ENCODE measurements at places on chromosomes 16 and 17. TPM values are rescaled to one million over a fixed set of nuclear protein-coding genes. Genes with fewer than 3 reads are reported as not detected.

GRCh38 chr16:63690961-63691360, 1430.9 kb downstream of the CDH11 start:
- H3K4me1 ChIP-seq: no peaks in the 10 kb centered on the region
- H3K27ac ChIP-seq: no peak overlapping the region

- no peak overlapping the region for H3K27ac ChIP-seq
- no peaks in the 10 kb centered on the region for H3K36me3 ChIP-seq
- no peaks in the 10 kb centered on the region for H3K4me1 ChIP-seq
- H3K4me3 ChIP-seq: no peak overlapping the region
Measured at GRCh38 chr17:5817475-5818395, 233.4 kb upstream of the NLRP1 start.

GRCh38 chr17:74712756-74713155, at the start of gene CD300LF:
CD300LF (minus strand) TSS chr17:74712923; CDS start chr17:74712866, 57 bp downstream.
- no peaks in the 10 kb centered on the region for H3K36me3 ChIP-seq
- no peak for DNase-seq
- peaks cover 4% of the 10 kb centered on the region for H3K27me3 ChIP-seq
- peaks cover 12% of the 10 kb centered on the region for H3K4me1 ChIP-seq
- peak within 1 kb of the TSS; percentile 32 for H3K4me3 ChIP-seq
- H3K27ac ChIP-seq: no peak within 1 kb of the TSS

DNA sequence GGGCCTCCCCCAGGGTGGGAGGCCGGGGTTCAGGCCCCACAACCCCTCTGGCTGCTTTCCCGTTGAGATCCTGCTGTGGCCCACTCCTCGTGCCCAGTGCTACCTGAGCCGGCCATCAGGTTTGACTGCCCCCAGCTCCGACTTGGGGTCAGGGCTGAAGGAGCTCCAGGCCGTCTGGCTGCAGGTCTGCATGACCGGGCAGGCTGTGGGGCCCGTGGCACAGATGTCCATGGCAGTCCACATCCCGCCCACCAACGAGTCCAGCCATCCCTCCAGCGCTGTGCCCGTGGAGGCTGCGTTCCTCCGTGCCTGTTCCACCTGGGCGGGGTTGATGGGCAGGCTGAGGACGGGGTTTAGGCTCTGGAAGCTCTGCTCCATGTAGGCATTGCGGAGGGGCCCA, 362.2 kb downstream of the XYLT1 start:
- H3K27me3 ChIP-seq: no peaks in the 10 kb centered on the region
- H3K4me1 ChIP-seq: peaks cover 10% of the 10 kb centered on the region
- H3K36me3 ChIP-seq: peaks cover 9% of the 10 kb centered on the region
- no peak overlapping the region for H3K4me3 ChIP-seq
- DNase-seq: no peak
- no peak overlapping the region for H3K27ac ChIP-seq

GRCh38 chr17:63681530-63681929, 18.4 kb downstream of the LIMD2 start:
- no peak overlapping the region for H3K4me3 ChIP-seq
- no peaks in the 10 kb centered on the region for H3K27me3 ChIP-seq
- no peak overlapping the region for H3K27ac ChIP-seq
- DNase-seq: no peak

GRCh38 chr16:76964464-76965154, 226.4 kb upstream of the MON1B start:
- no peak overlapping the region for H3K4me3 ChIP-seq
- DNase-seq: no peak
- H3K27me3 ChIP-seq: no peaks in the 10 kb centered on the region
- H3K36me3 ChIP-seq: no peaks in the 10 kb centered on the region
- no peaks in the 10 kb centered on the region for H3K4me1 ChIP-seq

DNA sequence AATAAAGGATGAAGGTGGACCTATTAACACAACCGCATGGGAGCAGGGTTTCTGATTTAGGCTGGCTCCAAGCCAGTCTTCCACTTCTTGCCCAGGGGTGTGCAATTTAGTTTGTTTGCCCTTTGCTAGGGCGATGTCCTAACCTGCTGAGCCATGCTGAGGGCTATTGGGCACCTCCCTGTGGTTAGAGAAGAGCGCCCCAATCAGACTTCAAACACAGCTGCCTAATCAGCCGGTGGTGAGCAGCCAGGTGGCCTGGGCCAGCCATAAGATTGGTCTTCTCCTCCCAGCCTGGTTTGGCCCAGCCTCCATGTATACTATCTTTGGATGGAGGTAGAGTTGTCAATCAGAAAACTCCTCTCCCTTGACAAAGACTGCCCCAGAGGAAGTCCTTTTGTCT, 15.7 kb downstream of the TMEM94 start:
- no peak for DNase-seq
- no peak overlapping the region for H3K27ac ChIP-seq
- H3K4me3 ChIP-seq: no peak overlapping the region
- peaks cover 31% of the 10 kb centered on the region for H3K36me3 ChIP-seq
- no peaks in the 10 kb centered on the region for H3K27me3 ChIP-seq

- H3K27me3 ChIP-seq: no peaks in the 10 kb centered on the region
- no peak overlapping the region for H3K27ac ChIP-seq
- H3K4me3 ChIP-seq: no peak overlapping the region
Measured at GRCh38 chr17:42411361-42411760, 11.7 kb downstream of the CAVIN1 start.

DNA sequence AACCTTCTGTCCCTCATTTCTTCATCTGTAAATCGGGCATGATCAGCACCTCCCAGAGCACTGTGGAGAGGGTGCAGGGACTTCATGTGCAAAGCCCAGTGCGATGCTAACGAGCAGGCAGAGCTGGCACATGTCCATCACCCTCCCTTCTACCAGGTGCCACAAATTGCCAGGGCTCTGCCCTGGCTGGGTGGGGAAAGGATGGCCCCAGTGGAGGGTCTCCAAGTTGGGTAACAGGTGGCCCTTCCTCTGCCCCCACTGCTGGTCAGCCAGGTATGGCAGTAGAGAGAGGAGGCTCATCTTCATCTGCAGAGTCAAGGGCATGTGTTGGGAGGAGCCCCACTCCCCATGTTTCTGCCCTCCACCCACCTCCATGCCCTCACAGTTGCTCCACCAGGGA, 61.5 kb upstream of the CDH5 start:
- H3K4me3 ChIP-seq: no peak overlapping the region
- no peak overlapping the region for H3K27ac ChIP-seq
- DNase-seq: no peak
- no peaks in the 10 kb centered on the region for H3K36me3 ChIP-seq
- no peaks in the 10 kb centered on the region for H3K27me3 ChIP-seq

DNA sequence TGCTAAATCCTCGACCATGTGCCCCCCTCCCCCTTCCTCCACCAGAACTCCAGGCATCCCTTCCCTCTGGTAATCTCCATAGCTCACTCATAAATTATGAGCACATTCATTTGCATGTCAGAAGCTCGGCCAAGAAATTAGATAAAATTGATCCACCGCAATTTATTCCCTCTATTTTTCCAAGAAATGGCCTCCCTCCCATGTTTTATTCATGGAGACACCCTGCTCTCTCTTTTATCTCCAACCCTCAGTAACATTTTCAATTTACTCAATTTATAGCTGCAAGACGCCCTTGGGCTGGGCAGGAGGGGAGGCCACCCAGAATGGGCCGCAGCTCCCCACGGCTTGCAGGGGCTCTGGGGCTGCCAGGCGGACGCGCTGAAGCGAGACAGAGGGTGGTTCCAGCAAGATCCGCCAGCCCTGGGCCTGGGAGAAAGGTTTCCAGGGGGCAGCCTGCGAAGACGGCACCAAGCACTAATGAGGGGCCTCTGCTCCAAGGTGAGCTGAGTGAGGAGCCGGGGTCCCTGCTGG, 54.7 kb upstream of the ZNF423 start:
- H3K36me3 ChIP-seq: no peaks in the 10 kb centered on the region
- no peaks in the 10 kb centered on the region for H3K27me3 ChIP-seq
- H3K27ac ChIP-seq: no peak overlapping the region
- H3K4me1 ChIP-seq: no peaks in the 10 kb centered on the region
- no peak for DNase-seq

DNA sequence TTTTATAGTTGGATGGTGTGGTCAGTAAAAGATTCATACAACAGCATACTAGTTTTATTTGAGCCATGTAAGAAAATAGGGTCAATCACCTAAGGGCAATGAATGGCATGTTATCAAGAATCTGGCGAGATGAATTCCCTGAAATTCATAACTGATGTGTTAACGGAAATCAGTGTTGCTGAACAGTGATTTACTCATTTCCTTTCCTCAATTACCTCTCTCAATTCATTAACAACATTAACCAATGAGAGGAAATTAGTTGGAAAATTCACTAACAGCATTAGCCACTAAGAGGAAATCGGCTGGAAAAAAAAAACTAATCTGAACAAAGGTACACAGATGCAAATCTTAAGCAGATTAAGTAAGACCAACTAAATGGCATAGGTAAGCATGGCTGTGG, 6.3 kb downstream of the CMTR2 start:
- DNase-seq: no peak
- H3K27me3 ChIP-seq: no peaks in the 10 kb centered on the region
- no peak overlapping the region for H3K27ac ChIP-seq

DNA sequence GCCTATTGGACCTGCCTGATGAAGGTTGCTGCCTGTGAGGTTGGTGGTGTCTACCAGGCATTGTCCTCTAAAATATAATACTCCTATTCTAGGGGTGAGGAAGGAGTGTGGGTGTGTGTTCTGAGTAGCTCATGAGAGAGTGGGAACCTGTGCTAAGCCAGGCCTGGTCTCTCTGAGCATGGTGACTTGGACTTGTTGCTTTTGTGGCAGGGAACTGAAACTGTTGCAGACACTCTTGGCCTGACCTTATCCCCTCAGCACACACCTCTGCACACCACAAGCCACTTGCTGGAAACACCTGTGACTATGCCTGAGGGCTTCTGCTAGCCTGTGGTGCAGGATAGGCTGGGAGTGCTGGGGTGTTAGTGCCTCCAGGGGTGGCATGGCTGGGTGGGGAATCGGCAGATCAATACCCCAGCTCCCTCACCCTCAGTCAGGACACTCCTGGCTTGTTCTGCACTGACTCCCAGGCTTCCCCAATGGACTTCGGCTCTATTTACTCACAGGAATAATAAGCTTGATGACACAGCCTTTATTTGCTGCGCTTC, 29.9 kb downstream of the PLCG2 start:
- H3K4me3 ChIP-seq: no peak overlapping the region
- H3K27me3 ChIP-seq: no peaks in the 10 kb centered on the region
- no peak for DNase-seq
- H3K4me1 ChIP-seq: no peaks in the 10 kb centered on the region
- H3K36me3 ChIP-seq: no peaks in the 10 kb centered on the region

DNA sequence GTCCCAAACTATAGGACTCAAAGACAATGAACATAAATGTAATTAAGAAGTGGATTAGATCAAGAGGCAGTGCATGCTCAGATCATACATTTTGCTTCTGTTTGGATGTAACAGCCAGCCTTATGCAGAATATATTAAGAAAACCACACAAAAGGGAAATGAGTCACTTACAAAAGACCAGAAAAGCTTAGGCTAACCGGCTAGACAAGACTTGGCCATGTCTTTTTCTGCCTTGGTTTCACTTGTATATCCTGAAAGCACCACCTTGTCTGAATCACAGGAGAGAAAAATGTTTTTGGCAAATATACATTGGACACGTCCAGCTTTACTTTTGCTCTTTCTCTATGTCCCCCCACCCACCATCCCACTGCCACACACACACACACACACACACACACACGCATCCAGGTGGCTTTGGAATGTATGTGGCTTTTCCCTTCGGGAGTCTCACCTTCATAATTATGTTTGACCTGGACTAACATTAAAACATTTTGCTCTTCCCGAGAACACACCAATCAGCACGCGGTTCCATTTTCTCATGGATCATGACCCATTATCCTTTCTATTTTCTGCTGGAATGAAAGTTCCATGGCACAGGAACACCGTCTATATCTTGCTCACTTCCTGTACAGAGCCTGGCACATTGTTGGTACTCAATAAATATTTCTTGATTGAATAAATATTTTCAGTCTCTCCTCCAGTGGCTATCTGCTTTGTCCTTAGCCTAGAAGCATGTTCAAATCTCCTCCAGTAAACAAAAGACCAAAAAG, 64.6 kb downstream of the CDK5R1 start:
- DNase-seq: no peak
- H3K27me3 ChIP-seq: no peaks in the 10 kb centered on the region
- no peak overlapping the region for H3K27ac ChIP-seq
- peaks cover 18% of the 10 kb centered on the region for H3K4me1 ChIP-seq
- H3K4me3 ChIP-seq: no peak overlapping the region
- H3K36me3 ChIP-seq: no peaks in the 10 kb centered on the region

- no peaks in the 10 kb centered on the region for H3K36me3 ChIP-seq
- no peak overlapping the region for H3K27ac ChIP-seq
- H3K4me1 ChIP-seq: no peaks in the 10 kb centered on the region
- H3K4me3 ChIP-seq: no peak overlapping the region
- DNase-seq: no peak
Measured at GRCh38 chr16:46871597-46871996, 12.6 kb upstream of the GPT2 start.

DNA sequence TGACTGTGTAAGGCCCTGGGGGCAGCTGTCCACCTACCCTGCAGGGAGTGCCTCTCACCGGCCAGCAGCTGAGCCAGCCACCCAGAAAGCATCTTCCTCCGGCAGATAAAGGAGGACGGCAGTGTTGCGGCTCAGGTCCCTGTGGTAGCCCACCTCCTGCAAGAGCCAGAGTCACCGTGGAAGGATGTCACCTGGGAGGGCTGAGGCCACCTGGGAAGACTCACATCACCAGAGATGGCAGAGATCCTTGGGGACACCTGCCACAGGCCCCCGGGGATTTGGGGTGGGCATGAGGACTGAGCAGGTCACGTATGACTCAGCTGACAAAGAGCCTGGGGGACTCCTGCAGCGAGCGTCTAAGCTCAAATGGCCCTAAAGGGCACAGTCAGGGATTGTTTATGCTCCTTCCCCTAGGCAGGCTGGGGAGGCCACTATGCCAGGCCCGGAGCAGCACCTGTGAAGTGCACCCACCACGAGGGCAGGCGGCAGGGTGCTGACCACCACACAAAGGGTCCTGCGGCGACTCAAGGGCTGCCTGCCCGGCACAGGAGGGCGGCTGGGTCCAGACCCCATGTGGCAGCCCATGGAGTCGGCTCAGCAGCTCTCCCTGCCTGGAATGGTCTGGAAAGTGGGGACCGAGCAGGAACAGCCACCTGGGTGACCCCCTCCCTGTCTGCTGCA, 44.1 kb downstream of the TNFRSF13B start:
- H3K27ac ChIP-seq: no peak overlapping the region
- peaks cover 9% of the 10 kb centered on the region for H3K4me1 ChIP-seq
- H3K4me3 ChIP-seq: no peak overlapping the region
- no peaks in the 10 kb centered on the region for H3K36me3 ChIP-seq
- DNase-seq: no peak

- H3K4me3 ChIP-seq: no peak overlapping the region
- H3K27me3 ChIP-seq: no peaks in the 10 kb centered on the region
- peaks cover under 1% of the 10 kb centered on the region for H3K4me1 ChIP-seq
- no peaks in the 10 kb centered on the region for H3K36me3 ChIP-seq
- no peak overlapping the region for H3K27ac ChIP-seq
- no peak for DNase-seq
Measured at GRCh38 chr16:79764415-79765110, 164.0 kb upstream of the MAF start.

DNA sequence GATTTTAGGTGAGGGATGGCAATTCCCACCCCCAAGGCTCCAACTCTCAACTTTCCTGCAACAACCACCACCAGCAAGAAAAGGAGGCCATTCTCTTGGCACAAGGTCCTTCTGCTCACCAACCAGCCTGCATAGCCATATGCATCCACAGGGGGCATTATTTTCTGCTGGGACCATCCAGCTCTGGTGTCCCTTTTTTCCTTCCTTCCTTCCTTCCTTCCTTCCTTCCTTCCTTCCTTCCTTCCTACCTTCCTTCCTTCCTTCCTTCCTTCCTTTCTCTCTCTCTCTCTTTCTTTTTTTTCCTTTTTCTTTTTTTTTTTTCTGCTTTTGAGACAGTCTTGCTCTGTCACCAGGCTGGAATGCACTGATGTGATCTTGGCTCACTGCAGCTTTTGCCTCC, 21.1 kb upstream of the COX10 start:
- H3K4me1 ChIP-seq: no peaks in the 10 kb centered on the region
- no peak overlapping the region for H3K27ac ChIP-seq
- no peak overlapping the region for H3K4me3 ChIP-seq
- H3K36me3 ChIP-seq: no peaks in the 10 kb centered on the region

BOLA2 gene
- total RNA-seq: 8.9 TPM

PYY gene
- not detected for total RNA-seq
